Coronary artery (tissue), 2 donors: ENCODE measurements at places on chromosomes 1 and 21.

GRCh38 chr1:170402476-170403311 lies 129.3 kb upstream of the GORAB start:
- no peak for DNase-seq

GRCh38 chr1:6464514-6464836 lies 1.5 kb downstream of the TNFRSF25 start:
- DNase-seq: no peak

DNA sequence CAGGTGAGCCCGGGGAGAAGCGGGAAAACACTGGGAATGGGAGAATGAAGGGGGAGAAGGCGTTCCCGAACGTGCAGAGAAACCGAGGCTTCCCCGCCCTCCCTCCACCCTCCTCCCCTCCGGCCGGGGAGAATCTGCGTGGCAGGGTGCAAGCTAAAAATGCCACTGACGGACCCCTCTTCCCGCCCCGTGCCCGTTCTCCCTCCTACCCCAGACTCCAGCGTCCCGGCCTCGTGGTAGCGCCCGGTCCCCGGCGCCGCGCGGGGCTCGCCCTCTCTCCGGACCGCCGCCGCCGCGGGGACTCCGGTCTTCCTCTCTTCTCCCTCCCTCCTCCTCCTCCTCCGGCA lies 81.6 kb upstream of the AK4 start:
- no peak for DNase-seq

- DNase-seq: no peak
Observed at GRCh38 chr1:165330483-165330882, 26.0 kb downstream of the LMX1A start.

DNA sequence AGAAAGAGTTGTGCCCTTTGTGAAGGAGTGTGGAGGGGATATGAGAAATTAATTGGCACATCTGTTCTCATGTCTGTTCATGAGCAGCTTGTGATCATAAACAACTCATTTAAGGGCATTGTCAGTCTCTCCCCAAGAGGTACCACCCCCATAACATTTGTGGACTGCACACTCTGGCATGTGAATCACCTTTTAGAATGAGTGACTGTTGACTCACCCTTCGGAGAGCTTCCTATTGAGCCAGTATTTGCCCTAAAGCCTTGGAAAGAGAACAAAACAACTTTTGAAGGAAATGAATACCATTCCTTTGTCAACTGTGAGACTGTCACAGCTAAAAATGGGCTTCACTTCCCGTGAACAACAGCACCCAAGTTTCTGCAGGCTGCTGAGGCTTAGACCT lies 27.5 kb upstream of the MYSM1 start:
- no peak for DNase-seq

DNA sequence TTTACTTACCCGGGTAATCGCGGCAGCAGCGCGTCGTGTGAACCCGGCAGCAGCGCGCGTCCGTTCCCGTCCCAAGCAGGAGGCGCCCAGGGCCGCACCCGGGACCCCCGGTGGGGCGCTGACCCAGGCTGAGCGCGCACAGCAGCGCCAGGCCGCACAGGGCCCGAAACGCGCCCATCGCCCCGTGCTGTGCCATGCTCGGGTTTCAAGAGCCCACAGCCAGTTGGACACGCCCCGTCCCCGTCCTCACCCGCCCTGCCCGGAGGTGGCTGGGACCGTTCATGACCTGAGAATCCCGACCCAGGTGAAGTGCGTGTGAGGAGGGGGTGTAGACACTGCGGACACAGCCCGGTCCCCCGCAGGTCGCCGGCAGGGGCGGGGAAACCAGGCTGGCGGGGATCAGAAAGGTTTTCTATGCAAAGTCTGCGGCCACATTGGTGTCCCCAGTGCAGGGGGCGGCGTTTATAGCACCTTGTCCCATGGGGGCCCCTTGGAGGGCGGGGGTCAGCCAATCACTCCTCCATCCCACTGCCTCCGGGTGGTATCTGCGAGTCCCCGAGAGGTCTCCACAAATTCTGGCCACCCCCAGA lies at the start of gene TNFRSF18:
Gene TNFRSF18, minus strand, starts transcription at position 217 of the 590 bp plus-strand sequence. Its CDS starts 21 bp downstream, at position 196.
- no peak for DNase-seq

GRCh38 chr1:232973652-232974611 lies 23.5 kb downstream of the NTPCR start:
- DNase-seq: no peak

DNA sequence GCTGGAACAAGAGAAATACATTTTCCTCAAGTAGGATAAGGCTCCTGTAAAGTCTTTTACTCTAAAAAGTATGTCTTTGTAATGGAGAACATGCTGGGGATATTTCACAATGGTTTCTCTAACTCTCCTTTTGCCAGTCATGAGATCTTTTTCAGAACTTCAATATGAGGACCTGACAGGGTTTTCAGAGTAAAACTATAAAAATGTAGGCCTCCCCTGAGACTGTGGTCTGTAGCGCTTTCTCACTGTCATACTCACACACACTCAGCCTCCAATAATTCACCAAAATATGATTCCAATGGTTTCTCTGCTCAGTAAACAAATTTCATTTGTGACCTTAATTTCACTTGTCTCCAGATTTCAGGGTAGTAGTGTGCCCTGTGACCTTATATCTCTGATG lies 440.1 kb upstream of the PTBP2 start:
- no peak for DNase-seq

DNA sequence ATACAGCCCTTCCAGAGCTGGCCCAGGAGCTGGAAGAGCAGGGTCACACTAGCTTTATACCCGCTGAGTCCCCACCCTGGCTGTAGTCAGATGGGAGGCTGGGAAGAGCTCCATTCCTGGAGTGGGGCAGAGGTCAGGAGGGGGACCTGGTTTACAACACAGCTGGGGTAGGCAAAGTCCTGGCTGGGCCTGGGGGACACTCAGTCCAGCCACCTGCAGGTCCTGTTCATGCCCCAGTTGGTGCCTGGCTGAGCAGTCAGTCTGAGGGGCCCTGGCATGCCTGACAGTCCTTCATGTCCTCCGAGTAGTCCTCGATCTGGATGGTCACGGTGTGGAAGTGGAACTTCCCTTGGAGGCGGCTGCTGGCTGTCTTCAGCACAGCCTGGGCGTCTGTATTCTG lies 7.0 kb downstream of the SLC30A2 start:
- no peak for DNase-seq

GRCh38 chr1:164804366-164804765 lies 245.4 kb downstream of the PBX1 start:
- DNase-seq: no peak

DNA sequence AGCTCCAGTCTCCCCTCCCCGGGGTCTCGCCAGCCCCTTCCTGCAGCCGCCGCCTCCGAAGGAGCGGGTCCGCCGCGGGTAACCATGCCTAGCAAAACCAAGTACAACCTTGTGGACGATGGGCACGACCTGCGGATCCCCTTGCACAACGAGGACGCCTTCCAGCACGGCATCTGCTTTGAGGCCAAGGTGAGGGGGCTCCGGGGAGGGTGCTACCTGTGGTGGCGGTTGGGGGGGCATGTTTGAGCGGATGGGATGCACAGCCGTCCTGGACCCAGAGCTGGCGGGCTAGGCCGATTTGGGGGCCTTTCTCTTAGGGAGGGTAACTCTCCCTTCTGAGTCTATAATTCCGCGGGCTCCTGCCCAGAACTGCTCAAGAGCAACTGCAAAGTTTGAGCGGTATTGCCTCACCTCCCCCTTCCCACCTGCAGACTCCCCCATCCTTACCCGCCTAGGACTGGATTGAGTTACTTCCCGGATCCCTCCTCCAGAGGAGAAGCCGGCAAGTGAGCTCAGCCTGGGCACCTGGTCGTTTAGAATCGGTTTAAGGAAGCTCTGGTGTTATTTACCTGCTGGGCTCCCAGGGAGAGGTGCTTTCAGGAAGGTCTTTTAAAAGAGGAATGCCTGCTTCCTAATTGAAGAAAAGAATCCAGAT lies 730 bp downstream of the NOS1AP start:
- DNase-seq: no peak

- no peak for DNase-seq
Observed at GRCh38 chr1:42379794-42380585, 602 bp upstream of the RIMKLA start.

- DNase-seq: peak; percentile 7
Observed at GRCh38 chr1:212698467-212699103, 1.1 kb downstream of the BATF3 start.

DNA sequence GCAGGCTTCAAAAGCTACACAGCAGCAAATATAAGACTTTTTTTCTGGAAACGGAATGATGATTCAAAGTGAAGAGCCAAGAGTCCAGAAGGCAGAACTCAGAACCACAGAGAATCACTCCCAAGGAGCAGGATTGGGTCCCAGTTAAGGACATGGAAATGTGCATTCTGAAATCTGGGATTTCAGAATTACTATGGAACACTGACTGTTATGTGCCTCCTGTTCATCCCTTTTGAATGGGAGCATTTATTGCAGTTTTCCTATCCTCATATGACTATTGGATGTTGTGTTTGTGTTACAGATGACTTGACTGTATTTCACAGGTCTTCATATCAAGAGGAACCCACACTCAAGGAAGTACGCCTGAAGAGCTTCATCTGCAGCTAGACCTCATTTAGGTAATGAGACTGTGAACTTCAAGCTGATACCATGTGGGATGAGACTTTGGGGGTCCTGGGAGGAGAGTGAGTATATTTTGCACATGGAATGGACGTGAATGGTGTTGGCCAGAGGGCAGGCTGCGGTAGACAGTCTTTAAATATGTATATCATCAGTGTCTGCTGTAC lies 17.1 kb upstream of the CAP1 start:
- DNase-seq: no peak

DNA sequence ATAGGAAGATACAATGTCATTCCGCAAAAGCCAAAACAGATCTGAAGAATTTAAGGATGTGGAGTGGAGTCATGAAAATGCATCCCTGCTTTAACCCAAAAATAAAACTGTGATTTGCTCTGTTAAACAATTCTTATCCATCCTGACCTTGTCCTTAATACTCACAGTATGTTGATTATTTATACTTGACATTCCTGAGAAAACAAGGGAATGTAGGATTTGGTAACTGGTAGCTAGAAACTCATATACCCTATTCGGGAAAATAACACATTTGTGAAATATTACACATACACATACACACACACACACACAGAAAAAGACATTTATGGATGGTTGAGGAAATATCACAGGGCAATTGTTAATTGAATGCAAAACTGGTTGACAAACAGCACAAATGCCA lies 80.2 kb downstream of the FMN2 start:
- DNase-seq: no peak

- DNase-seq: no peak
Observed at GRCh38 chr1:178614286-178614685, 101.4 kb downstream of the TEX35 start.

DNA sequence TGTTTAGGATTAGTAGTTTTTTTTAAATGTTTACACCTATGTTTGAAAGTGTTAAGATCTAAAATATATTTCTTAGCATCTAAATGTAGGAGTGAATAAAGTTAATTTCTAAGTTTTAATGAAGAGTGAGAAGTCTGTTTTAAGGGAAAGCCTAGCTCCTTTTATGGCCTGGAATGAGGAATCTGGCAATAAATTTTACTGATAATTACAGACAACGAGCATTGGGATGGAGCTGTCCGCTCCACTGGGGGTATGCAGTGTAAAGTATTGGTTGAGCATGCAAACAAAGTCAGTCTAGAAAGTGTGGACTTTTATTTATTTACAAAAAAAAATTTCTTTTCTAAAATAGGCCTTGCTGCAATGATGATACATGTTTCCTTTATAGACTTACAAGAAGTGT lies 19.0 kb downstream of the CLIC6 start:
- DNase-seq: no peak

GRCh38 chr1:63248216-63248615 lies 74.2 kb upstream of the FOXD3 start:
- no peak for DNase-seq

GRCh38 chr21:14615359-14615974 lies 69.4 kb upstream of the SAMSN1 start:
- DNase-seq: no peak
